ENCODE measurements at places on chromosomes 6 and 20.

- peak; percentile 26 for DNase-seq
Observed at GRCh38 chr20:37714978-37715672, 21.3 kb downstream of the CTNNBL1 start.

- DNase-seq: no peak
Observed at GRCh38 chr6:5277589-5277988, 16.3 kb downstream of the FARS2 start.

DNA sequence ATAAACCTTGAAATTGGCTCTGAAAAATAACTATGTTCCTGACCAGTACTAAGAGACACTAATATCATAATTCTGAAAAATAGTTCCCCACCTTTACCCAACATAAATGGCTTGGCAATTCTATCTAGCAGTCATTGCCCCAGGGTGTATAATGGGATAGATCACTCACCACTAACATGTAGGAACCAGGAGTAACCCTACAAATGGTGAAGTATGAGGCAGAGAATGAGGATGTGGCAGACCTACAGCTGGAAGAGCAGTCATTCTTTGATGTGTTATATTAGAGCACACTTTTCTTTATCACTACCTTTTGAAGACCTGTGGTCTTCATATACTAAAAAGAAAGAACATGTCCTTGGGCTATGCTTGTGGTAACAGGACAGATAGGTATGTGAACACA is 136.5 kb upstream of the SYNDIG1 start:
- DNase-seq: no peak

DNA sequence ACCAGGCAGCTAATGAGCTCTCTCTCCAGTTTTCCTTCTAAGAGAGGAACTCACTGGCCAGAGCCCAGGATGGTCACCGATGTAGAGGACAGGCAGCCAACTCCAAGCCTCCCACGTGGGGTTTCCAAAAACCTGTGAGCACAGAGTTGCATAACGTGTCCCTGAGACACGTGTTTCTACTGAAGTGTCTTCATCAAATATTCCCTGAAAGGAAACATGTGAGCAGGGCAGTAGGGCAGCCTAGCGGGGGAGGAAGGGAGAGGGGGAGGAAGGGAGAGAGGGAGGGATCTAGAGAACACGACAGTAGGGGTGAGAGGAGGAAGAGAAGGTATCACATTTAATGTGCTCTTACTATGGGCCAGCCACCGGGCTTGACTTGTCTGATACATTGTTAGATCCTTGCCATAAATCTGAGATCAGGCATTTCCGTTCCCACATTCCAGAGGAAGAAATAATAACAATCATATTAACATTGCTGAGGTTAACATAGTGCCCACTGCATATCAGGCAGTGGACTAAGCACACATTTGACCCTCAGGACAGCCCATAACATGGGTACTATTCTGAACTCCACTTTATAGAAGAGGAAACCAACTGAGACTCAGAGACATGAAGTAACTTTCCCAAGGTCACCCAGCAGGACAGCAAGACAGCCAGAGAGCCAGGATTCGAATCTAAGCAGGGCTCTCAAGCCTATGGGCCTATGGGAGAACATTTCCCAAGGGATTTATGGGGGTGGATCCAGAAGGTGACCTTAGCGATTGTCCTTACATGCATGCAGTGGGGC is 4.5 kb upstream of the SYS1 start:
- peak; percentile 92 for DNase-seq

DNA sequence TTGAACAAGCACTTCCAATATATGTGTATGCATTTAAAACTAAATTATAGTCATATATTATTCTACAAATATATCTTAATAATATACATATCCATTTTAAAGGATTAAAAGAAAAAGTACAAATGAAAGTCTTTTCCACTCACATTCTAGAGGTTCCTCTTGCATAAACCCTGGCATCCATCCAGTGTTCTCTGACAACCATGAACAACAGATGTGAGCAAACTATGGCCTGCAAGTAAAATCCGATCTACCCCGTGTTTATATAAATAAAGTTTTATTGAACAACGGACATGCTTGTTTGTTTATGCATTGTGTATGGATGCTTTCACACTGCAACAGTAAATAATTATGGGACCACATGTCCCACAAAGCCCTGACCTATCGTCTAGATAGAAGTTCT is 1122.3 kb downstream of the EPHA7 start:
- DNase-seq: no peak

- DNase-seq: no peak
Observed at GRCh38 chr6:97656236-97656635, 373.2 kb upstream of the MMS22L start.

DNA sequence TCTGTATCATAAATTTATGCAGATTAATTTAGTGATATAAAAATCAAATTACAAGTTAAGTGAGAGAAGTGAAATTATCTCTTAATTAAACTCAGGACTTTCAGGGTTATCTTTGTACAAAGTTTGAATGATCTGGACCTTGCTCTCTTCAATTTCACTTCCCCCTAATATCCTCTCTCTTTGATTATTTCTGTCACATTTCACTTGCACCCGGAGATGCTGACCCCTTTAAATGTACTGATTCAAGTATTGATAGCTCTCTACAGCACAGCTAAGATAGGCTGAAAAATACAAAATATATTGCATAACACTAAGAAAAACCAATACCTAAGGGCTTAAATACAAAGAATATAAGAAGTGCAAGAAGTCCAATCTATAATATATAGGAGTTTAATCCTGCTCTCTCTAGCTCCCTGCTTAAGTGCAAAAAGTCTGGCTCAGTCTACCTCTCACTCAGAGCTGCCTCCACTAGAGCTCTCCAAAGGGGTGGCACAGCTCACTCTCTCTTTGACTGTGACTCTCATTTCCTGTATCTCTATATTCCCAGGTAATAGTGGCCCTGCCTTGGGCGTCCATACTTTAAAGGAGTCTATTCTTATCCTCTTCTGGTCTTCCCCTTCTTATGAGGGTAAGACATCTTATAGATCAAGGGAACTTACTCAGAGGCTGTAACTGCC is 588.4 kb downstream of the RFPL4B start:
- no peak for DNase-seq

DNA sequence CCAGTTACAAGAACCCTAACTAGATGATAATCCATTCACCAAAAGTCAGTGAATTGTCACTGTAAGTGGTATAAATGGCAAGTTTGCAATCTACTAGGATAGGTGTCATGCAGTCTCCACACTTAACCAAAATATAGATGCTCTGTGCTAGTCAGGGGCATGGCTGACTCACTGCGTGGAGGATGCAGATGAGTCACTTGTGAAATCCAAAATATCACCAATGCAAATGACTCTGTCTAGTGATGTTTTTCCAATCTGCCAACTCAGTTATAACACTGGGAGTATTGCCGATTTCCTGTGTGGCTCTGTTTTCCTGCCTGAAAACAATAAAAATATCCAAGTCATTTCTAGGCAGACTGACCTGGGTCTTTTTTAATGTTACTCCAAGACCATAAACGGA is 47.8 kb upstream of the NRSN1 start:
- DNase-seq: no peak

DNA sequence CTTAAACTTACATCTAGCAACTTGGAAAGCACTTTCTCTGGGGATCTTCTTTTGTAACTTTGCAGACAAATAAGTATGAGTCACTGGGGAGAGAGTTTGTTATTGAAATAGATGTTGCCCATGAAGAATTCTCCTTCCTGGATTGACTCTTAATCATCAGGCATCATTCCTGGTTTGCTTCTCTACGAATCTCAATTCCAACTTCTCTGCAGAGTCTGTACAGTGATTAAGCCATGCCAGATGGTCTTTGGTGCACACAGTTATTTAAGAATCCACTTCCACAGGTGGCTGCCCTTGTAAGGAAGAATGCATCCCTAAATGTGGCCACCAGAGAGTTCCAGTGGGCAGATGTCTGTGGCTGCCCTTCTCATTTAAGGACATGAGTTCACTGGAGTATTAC is 25.7 kb downstream of the MYCT1 start:
- peak; percentile 90 for DNase-seq

DNA sequence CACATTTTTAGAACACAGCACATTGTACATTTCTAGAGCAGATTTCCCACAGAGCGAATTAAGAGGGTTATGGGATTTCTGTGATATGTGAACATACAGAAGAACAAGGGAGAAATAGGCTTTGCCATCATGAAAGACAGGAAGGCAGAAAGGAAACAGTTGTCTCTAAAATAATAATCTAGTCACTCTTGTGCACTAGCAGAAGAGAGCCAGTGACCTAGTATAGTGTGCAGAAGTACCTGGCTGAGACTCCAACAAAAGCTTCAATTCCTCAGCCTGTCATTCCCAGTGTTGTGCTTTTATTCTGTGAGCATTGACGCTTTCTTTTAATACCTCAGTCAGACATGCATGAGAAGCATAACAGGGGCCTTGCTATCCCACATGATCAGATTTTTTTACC is 17.8 kb upstream of the DCBLD1 start:
- DNase-seq: no peak

DNA sequence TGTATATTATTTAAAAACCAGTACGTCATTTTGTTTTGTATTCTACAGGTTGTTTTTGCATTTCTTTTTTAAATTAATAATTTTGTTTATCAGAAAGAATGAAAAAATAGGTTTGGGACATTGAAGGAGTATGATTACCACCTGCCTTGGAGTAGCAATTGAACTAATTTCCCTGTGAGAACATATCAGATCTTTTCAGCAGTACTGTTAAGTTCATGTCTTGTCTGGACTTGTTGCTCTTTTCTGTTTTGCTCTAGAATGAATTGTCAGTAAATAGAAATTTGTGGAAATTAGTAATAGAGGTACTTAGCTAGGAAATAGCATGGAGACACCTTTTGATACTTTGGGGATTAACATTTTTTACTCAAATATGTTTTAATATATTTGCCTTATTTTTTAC is 24.3 kb downstream of the HSF2 start:
- DNase-seq: no peak

GRCh38 chr20:35698298-35699126 is 640 bp downstream of the NFS1 start:
- no peak for DNase-seq

- DNase-seq: no peak
Observed at GRCh38 chr20:58585753-58586540, 65.1 kb upstream of the STX16 start.

GRCh38 chr6:32151181-32151862 is 417 bp downstream of the PRRT1 start:
- DNase-seq: no peak

DNA sequence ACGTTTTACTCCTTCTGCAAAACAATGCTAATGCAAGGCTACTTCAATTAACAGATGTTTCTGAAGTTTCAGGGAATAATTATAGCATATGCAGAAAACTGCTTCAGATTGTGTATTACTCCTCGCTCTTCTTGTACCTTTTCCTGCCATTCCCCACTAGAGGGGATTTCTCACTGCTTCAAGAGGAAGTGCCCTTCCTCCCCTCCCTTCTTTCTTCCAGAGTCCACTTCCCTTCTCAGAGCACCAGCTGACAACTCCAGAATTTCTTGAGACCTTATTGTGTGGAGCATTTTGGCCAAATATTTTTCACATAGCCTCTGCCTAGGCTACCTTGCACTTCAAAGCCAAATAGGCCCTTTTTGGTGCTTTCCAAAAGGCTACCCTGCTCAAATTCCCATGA is 12.7 kb upstream of the MCUR1 start:
- no peak for DNase-seq

DNA sequence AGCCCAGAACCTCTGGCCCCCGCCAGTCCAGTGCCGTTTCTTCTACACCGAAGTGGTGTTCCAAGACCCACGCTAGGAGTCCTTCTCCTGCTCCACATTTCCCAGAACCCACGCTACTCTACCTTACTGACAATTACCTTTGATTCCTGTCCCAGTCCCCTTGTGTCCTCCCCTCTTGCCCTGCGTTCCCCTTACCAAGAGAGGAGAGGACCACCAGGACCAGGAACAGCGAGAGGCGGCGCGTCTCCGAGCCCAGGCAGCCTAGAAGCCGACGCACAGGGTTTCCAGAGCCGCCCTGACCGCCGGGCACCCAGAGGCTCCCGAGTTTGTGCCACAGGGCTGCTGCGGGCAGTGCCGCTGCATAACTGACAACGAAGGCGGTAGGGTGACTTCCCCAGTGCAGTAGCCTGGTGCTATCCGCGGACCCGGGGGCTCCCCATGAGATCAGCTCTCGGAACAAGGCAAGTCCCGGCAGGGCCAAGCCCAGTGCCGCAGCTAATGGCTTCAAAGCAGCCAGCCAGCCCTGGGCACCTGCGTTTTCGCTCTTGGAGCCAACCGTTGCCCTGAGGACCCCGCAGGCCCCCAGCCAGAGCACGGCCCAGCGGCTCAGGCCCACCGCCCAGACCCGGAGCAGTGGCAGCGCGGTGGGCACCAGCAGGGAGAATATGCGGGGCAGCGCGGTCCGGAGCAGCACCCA is 512 bp downstream of the TAP1 start:
- peak; percentile 46 for DNase-seq

GRCh38 chr6:12090714-12091113 is 78.6 kb downstream of the HIVEP1 start:
- no peak for DNase-seq

GRCh38 chr20:23131766-23132165 is 45.6 kb upstream of the CD93 start:
- DNase-seq: no peak

DNA sequence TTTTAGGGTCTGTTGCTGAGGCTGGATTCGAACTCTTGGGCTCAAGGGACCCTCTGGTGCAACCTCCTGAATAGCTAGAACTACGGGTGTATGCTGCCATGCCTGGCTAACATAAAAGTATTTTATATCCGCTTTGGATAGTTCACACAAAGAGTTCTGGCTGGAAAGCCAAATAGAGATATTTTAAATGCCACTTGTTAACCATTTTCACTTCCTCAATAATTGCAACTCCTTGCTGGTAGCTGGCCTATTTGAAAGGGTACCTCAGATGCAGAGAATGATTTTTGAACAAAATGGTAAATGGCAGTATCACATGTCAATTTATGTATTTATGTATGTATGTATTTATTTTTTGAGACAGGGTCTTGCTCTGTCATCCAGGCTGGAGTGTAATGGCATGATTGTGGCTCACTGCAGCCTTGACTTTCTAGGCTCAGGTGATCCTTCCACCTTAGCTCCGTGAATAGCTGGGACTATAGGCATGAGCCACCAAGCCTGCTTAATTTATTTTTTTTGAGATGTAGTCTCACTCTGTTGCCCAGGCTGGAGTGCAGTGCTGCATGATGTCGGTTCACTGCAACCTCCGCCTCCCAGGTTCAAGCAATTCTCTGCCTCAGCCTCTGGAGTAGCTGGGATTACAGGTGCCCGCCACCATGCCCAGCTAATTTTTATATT is 12.9 kb upstream of the JARID2 start:
- DNase-seq: no peak

DNA sequence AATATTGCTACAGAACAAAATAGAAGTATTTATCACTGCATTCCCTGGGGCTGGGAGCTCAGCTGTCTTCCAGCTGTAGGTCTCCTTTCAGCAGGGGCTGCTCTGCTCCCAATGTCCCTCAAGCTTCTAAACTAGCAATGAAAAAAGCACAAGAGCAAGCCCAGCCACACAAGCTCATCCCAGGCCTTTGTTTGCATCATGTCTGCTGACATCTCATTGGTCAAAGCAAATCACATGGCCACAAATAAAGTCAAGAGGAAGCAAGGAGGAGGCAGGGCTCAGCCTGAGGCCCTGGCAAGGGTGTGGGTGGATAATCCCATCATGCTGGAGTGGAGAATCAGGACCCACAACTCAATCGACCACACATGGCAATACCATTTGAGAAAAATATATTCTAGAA is 2.2 kb upstream of the BFSP1 start:
- peak; percentile 68 for DNase-seq

GRCh38 chr6:86192123-86192522 is 549.4 kb upstream of the SYNCRIP start:
- DNase-seq: no peak

All from cardiac fibroblast (primary cell).